Activated CD4-positive, alpha-beta memory T cell treated with anti-CD3 and anti-CD28 coated beads for 36 hours (primary cell): ENCODE measurements at places on chromosomes 12 and 14.

DNA sequence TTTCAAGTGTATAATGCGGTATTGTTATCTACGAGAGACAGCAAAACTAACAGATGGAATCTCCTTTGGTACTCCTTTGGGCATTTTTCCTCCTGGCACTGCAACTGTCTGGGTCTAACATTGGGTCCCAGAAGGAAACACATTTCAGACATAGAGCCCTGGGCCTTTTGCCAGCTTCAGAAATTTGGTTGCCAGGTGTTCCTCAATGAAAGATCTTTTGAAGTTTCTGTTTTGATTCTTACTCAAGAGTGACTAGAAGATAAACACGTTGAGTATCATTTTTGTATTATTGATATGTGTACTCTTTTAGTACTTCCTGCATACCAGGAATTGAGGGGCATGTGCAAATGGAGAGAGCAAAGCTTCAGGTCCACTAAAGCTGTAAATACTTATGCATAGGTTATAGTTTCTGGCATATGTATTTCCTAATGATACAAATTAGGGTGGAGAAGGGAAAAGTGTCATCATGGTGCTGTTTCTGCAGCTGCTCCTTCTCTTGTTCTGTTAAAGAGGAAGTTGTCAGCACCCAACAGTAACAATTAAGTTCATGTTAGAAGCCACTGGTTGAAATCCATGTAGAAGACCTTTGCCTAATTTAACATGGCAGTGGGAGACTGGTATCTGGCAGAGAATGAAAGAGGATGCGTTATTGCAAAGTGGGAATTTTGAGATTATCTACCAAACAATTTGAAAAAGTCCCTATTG, 53.5 kb downstream of the SLC38A6 start:
- DNase-seq, result peak; percentile 36

DNA sequence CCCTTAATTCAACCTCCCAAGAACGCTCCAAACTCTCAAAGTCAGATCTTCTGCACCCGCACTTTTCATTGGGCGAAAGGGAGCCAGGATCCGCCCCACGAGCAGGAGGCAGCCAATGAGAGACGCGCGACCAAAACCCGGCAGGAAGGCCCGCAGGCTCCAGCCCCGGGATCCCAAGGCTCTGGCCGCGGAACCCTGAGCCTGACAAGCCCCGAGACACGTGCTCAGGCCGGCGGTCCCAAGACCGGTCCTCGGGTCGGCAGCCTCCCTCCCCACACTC, 438 bp downstream of the DDX54 start:
- DNase-seq, result peak; percentile 93

GRCh38 chr12:17588968-17589367, 501.0 kb downstream of the RERGL start:
- no peak for DNase-seq

GRCh38 chr14:51228890-51229289, 11.2 kb upstream of the TMX1 start:
- no peak for DNase-seq

DNA sequence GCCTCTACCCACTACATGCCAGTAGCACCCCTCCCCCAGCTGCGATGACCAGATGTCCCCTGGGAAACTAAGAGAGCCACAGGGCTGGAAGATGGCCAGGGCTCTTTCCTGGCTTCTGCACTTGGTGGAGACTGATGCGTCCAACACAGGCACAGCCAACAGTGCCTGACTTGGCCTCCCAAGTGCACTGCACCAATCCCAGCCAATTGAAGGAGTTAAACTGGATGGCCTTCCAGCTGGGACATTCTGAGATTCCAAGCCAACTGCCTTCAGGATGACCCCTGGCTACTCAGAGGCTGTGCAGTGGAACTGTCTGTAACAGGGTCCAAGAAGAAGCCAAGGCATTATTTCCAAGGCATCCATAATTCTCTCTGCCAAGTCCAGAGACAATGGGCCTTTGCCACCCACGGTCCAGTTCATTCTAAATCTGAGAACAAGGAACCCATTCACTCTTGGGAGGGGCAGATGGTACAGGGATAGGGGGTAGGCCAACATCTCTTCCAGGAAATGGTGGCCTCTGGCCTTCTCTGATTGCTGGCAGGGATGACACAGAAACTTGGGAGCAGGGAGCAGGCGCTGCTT, 35.2 kb downstream of the PRIMA1 start:
- no peak for DNase-seq

DNA sequence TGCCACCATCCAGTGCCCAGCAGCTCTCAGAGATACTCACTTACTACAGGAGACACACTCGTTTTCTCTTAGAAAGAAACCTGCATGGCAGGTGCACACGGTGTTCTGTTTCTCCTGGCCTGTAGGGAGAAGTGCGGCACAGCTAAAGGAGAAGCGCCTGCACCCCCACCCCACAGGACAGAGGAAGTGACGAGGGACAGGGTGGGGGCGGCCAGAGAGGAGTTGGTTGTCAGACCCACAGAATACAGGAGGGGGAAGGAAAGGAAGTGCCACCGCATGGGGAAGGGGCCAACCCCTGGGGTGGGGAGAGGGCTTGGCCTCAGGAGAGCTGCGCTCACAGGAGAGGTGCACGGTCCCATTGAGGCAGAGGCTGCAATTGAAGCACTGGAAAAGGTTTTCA, 8.8 kb downstream of the TNFRSF1A start:
- peak; percentile 40 for DNase-seq

DNA sequence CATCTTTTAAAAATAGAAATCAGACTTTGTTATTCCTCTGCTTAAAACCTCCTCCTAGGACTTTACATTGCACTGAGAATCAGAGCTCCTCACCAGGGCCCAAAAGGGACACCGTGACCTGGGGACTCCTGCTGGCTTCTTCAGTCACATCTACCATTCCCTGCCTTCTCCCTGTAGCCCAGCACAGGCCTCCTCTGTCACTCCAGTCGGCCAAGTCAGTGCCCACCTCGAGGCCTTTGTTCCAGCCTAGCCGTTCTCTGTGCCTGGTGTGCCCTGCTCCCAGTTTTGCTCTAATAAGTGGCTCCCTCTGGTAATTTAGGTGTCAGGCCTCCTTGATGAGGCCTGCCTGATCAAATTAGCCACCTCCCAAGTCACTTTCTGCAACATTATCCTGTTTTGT, 27.4 kb downstream of the CRADD start:
- DNase-seq, result no peak

DNA sequence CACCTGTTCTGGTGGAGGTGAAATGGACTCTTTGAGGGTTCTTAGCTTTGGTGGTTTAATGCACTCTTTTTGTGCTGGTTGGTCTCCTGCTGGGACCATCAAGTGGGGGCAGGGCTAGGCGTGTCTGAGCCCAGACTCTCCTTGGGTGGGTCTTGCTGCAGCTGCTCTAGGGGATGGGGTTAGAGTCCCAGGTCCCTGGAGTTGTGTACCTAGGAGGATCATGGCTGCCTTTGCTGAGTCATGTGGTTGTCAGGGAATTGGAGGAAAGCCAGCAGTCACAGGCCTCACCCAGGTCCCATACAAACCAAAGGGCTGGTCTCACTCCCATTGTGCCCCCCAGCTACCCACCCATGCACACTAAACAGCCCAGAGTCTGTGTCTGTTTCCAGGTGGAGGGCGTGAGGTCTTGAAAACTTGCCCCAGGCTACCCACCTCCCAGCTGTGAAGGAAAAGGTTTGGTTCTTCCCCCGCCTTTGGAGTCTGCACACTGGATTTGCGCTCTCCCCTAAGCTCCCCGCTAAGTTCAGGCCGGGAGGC, 387.7 kb downstream of the TMTC2 start:
- DNase-seq, result no peak

- DNase-seq, result peak; percentile 10
These were observed 1.3 kb downstream of the NAA30 start for GRCh38 chr14:57391517-57392195.

DNA sequence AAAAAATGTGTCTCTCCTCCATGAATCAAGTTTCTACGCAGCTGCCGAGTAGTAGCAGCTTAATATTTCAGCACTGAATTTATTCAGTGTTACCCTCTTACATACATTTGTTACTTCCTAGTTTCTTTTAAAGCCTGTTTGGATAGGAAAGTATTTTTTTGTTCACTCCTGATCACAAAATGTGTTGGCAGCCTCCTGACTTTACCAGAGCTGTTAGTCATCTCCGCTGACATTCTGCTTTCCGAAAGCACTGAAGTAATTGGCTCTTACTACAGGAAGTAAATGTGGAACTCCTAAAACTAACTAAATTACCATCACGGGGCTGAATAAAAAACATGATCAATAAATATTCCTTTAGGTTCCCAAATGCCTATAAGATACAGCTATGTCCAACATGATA, 225.5 kb downstream of the EPS8 start:
- DNase-seq, result peak; percentile 40

DNA sequence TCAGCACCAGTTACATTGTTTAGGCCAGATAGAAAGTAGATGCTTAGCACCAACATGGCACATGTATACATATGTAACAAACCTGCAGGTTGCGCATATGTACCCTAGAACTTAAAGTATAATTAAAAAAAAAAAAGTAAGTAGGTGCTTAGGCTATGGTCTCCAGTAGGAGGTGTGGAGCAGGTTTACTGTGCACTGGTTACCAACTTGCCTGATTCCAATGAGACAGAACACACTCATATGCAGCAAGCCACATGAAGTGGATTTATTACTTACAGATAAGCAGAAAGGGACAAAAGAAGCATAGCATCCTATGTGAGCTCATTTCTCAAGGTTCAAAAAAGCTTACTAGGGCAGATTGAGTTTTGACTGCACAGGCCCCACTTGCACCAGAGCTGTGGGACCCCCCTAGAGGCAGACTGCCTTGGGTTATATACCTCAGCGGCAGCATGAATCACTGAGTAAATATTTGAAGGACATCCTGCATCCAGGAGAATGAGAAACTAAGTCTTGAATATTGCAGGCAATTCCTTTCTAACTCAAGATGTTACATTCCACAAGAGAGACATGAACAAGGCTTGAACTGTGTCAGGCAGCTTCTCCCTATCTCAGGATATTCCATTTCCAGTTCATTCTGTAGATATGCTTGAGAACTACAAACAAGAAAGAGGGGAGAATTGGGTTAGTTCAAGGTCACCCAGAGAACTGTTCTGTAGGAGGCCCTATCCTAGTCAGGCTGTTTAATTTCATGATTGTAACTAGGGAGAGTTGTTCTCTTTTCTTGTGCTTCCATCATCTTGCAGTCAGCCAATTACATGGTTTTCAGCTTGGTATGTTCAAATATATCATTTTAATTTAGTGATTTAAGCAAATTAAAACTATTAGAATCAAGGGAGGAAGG, 30.1 kb downstream of the LRFN5 start:
- DNase-seq, result no peak

- peak; percentile 13 for DNase-seq
These were observed 88.4 kb downstream of the TMCC3 start for GRCh38 chr12:94561943-94562411.

DNA sequence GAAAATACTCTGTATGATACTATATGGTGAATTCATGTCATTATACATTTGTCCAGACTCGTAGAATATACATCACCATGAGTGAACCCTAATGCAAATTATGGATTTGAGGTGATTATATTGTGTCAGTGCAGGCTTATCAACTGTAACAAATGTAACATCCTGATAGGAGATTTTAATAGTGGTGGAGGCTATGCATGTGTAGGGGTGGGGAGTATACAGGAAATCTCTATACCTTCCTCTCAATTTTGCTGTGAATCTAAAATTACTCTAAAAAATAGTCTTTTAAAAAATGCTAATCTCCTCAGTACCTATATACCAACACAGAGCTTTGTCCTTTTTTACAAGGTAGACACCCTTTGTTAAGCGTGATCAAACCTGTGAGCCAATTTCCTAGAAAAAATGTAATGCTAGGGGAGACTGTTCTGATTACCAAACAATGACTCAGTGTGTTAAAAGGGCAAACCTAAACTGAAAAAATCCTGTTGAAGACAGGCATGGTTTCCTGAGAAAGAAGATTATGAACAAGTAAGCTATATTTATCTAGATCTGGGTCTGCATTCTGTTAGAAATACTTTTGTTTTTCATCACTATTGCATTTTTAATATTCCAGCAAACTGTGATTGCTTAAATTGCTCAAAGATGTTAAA, 170.9 kb downstream of the DUSP6 start:
- no peak for DNase-seq

DNA sequence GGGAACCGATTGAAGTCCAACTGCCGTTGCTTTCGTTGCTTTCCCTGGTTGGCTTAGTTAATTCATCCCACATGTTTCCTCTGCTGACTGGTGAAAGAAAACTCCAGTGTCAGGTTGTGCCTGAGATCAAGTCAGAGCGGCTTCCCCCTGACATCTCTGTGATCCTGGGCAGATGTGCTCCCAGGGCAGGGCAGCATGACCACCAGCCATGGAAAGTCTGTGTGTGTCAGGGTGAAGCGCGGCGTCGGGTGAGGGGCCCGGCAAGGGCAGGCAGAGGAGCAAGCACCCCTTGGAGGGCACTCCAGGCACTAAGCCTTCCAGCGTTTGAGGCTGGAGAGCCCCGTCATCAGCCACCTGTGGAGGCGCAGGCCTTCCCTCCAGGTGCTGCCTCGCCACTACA, 54.5 kb upstream of the IGF1 start:
- no peak for DNase-seq

GRCh38 chr12:23204933-23205778, 580.2 kb downstream of the ETNK1 start:
- no peak for DNase-seq

- DNase-seq, result no peak
These were observed 192.0 kb downstream of the FUT8 start for GRCh38 chr14:65604535-65604934.

DNA sequence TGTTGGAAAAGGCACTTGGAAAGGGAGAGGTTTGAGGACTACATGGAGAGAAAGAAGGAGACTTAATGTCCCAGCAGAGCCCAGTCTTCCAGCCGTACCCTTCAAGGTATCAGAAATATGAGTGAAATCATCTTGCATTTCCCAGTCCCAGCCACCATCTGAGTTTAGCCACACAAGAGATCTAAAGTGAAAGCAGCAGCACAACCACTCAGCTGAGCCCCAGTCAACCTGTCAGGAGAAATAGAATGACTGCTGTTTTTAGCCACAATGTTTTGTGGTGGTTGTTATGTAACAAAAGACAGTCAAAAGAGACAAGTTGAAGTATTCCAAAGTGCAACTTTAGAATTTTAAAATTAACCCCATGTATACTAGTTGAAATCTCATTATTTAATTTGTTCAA, 28.0 kb downstream of the DERA start:
- DNase-seq, result no peak

DNA sequence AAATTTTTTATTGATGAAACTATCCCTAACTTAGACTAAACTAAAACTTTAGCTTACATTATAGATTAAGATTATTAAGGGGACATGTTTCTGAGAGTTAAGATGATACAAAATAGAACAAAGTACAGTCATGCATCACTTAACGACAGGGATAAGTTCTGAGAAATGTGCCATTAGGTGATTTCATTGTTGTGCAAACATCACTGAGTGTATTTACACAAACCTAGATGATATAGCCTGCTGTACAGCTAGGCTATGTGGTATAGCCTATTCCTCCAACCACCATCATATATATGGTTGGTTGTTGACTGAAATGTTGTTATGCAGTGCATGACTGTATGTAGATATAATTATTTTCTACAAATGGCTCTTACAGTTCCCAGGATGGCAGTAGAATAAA, 46.5 kb downstream of the ATP6V1D start:
- no peak for DNase-seq
